RKO (cell line): ENCODE measurements at places on chromosomes 5 and 9.

- DNase-seq = no peak
Measured at GRCh38 chr5:8005416-8005815, 136.5 kb downstream of the MTRR start.

DNA sequence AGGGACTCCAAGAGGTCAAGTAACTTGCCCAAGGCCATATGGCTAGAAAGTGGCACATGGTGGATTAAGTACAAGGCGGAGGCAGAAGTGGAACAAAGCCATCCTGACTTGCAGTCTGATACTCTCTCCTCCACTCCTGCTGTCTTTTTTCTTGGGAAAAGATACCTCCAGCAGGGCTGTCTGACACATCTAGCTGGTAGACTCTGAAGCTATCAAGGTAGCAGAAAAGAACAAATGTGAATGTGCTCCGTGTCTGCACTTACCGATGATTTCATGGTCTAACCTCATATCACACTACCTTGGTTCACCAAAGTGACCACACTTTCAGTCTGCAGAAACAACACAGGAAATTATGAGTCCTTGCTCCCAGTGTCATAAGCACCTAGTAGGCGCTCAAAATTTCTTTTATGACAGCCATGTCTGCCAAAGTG lies 284.8 kb downstream of the CRB2 start:
- DNase-seq = no peak

DNA sequence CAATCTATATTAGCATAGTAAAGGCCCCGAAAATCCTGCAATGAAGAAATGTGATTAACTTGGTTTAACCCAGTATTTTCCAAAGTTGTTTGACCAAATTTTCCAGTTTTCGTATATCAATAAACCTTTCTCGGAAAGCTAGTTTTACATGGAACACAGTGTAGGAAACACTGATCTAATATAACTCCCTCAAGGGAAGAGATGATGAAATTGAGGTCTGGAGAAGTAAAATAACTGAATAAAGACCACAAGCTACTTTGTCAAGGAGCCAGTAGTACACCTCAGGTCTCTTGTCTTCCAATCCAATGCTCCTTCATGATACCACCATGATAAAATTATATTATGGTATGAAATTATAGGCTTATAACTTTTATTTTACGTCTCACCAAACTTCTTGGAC lies 118.1 kb upstream of the TARS1 start:
- no peak for DNase-seq

- DNase-seq = no peak
Measured at GRCh38 chr5:83721953-83722901, 1.6 kb upstream of the HAPLN1 start.

DNA sequence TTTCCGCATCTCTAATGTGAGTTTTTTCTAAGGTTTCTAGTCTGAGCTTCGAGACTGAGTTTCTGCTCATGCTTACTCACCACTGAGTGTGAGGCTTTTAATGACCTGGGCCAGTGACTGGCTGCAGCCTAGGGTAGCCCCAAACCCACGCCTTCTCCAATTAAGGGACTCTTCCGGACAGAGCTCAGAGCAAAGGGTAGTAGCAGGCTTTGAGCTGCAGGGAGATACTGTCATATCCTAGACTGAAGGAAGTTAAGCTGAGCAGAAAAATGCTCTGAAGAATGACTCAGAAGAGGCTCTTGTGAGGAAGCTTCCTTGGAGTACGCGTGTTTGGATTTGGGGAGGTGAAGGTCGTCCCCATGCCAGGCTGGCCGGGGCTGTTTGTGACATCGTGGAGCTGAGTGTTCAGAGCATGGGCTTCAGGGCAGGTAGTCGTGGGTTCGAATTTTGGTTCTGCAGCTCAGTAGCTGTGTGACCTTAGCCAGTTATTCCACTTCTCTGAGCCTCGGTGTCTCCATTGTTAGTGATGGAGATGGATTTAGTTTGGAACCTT lies 3.5 kb downstream of the USP20 start:
- DNase-seq = peak; percentile 100

DNA sequence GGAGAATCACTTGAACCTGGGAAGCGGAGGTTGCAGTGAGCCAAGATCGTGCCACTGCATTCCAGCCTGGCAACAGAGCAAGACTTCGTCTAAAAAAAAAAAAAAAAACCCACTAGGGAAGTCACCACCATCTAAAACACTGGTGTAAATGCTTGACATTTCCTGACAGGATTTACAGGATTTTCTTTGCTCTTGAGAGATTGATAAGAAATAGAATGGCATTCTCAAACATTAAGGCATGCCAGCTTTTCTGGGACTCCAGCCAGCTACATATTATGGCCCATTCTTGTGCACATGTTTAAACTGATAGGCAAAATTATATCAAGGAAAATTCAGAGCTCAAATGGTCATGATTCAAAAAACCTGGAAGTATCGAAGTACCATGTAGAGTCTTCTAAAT lies 28.7 kb downstream of the GTF3C4 start:
- no peak for DNase-seq

DNA sequence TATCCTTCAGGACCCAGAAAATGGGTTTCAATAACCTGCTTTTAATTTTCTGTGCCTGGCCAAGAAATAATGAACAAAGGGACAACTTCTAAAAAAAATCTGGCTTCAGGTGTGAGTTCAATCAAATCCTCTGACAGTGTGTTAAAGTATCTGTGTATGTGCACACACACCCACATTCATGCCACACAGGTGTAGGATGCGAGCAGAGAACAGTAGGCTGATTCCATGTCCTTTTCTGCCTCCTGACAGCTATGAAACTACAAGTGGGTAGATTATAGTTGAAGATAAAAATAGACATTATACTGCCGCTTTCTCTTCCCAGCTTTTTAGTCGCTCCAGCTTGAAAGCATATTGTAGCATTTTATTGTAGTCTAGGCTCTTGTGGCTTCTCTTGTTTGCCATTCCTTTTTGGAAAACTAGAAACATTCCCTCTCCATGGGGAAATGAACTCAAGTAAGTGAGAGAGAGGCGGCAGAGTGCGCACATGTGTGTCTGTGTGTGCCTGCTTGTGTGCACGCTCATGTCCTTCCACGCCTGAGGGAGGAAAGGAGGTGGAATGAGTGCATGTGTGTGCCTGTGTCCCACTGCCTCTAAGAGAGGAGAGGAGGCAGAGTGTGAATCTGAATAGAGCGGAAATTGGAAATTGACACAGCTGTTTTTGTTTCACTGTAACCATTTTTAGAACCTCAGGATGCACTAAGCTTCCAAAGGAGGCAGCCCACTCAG lies 273.0 kb downstream of the ELAVL2 start:
- DNase-seq = no peak

DNA sequence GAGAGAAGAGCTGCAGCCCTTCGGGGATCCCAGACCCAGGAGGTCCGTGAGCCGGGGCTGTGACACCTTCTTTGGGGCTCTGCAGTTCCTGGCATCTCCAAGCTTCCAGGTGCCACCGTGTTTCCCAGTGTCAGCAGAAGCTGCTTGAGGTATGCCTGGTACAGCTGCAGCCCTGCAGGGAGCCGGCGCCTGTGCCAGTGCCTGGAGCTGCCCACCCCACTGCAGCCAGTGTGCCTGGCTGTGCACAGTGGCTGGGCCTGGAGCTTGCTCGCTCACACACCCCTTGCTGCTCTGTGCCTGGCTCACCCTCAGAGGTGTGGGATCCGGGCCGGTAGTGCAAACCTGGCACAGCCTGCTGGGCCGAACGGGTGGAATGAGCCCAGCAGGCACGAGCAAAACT lies 65.5 kb downstream of the NACC2 start:
- no peak for DNase-seq

- no peak for DNase-seq
Measured at GRCh38 chr9:133563291-133563796, 28.8 kb downstream of the ADAMTSL2 start.

DNA sequence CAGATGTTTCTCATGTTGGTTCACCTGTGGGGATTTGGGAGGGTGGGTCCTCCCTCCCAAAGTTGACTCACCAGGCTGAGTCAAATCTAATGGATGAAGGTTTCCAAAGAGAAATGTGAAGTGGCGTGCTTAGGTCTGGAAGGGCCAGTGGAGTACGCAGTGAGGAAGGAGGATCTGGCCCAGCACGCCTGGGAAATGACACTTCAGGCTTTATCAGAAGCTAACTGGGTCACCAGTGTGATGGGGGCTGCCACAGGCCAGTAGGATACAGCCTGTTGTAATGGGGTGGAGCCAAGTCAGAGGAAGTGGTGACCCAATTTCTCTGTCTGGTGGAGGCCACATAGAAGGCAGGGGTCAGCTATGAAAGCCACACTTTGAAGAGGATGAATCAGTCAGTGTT lies 18.0 kb downstream of the POLR1E start:
- no peak for DNase-seq

- no peak for DNase-seq
Measured at GRCh38 chr5:76099756-76100155, 16.6 kb downstream of the SV2C start.

DNA sequence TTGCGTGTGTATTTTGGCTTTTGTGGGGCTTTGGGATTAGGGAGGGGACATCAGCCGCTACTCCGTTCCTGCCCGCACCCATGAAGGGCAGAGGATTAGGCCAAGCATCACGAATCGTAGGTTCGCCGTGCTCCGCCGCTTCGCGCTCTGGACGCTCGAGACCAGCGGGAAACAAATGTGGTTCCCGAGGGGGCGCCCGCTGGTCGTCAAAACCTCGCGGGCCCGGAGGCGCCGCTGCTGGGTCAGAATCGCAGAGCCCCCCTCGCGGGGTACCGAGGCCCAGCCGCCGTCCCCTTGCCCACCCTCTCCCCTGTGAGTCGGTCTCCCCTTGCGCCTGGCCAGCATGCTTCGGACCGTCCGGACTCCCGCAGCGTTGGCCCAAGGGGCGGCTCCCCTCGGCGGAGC lies 2.3 kb upstream of the PAX5 start:
- DNase-seq = no peak

DNA sequence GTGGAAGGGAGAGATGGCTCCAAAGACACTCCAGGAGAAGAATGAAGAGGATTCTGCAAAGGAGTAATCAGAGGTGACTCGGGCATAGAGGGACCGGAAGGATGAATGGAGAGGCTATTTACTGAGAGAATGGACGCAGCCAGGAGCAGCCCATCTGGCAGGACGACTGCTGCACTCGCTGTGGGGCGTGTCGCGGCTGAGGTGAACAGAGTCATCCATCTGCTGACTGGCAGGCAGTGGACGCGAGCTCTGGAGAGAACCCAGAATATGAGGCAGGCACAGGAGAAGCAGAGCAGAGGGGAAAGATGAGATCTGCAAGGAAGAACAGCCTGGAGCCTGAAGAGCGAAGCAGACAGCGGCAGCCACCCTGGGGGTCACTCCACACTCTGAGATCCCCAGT lies 16.4 kb downstream of the FGF1 start:
- DNase-seq = no peak

DNA sequence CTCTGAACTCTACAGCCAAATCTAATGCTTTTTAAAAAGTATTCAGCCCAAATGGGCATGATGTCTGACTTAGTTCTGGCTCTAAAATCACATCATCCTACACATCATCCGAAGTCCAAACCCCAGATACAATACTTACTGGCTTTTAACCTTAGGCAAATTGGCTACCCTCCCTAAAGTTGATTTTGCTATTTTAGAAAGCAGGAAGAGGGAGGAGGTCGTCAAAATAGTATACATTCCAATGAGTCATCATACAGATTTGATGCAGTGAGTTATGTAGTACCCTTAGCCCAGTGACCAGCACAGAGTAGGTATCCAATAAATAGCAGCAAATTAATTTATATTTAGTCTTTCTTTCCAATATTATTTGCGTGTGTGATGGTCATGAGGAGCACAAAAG lies 582.0 kb upstream of the TUSC1 start:
- DNase-seq = no peak

GRCh38 chr9:6873857-6874256 lies 116.1 kb downstream of the KDM4C start:
- no peak for DNase-seq

DNA sequence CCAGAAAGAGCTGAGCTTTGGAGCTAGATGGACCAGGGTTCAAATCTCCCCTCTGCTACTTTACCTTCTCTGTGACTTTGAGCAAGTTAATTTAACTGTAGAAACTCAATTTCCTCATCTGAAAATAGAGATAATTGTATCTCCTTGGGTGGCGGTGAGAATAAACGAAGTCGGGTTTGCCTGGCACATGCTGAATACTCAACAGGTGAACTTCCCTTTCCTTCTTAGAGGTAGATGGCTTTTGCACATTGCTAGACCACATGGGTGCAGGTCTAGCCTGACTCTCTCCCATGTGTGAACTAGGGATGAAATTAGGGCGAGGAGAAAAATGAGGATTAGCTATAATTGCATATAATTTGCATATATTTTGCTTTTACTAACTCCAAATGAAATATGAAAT lies 31.4 kb upstream of the GTF2H2C start:
- no peak for DNase-seq

- DNase-seq = no peak
Measured at GRCh38 chr9:99114049-99114440, 9.1 kb downstream of the TGFBR1 start.

GRCh38 chr5:51465165-51465564 lies 81.9 kb downstream of the ISL1 start:
- no peak for DNase-seq

GRCh38 chr5:168341178-168341577 lies 49.7 kb downstream of the WWC1 start:
- DNase-seq = no peak

DNA sequence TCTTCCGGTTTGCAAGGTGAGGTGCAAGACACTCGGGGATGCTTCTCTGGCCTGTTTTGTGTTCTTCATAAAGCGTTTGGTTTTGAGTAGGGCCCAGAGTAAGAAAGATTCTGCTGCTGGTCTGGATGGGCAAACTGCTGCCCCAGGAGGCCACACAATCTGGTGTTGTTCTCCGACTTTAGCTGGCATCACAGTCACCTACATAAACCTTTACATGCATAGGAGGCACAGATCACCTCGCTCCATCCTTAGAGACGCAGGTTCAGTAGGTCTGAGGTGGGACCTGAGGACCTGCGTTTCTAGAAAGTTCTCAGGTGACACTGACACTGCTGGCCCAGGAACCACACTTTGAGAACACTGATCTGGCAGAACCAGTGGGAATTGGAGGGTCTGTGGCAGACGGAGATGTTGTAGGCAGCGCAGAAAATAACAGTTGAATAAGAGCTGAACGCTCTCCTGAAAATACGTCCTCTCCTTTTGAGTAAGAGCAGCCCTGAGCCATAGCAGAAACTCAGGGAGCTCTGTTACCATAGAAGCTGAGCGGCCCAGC lies 3.9 kb upstream of the SLC6A3 start:
- DNase-seq = no peak

DNA sequence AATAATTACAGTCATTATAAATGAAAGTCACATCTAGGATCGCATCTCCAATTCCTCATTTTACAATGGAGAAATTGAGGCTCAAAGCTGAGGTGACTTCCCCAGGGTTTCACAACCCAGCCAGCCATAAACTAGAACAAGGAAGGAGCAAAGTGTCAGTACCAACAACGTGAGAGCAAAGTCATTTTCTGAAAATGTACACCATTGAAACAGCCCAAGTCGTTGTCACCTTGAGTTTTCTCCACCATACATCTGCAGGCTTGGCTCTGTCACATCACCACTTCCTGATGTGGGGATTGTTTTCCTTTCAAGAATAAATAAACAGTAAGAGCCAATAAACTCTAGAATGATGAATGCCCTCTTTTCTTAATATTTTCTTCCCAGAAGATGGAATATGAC lies 184.5 kb upstream of the PTGER4 start:
- no peak for DNase-seq

- DNase-seq = no peak
Measured at GRCh38 chr5:93130624-93131490, 450.2 kb downstream of the NR2F1-AS1 start.

- no peak for DNase-seq
Measured at GRCh38 chr5:65895891-65896290, 30.5 kb upstream of the ERBIN start.

- DNase-seq = no peak
Measured at GRCh38 chr9:25442526-25442925, 235.7 kb downstream of the TUSC1 start.

- peak; percentile 94 for DNase-seq
Measured at GRCh38 chr5:181207214-181207959, 2.4 kb upstream of the TRIM7 start.
